ENCODE measurements at places on chromosomes 4 and X.

DNA sequence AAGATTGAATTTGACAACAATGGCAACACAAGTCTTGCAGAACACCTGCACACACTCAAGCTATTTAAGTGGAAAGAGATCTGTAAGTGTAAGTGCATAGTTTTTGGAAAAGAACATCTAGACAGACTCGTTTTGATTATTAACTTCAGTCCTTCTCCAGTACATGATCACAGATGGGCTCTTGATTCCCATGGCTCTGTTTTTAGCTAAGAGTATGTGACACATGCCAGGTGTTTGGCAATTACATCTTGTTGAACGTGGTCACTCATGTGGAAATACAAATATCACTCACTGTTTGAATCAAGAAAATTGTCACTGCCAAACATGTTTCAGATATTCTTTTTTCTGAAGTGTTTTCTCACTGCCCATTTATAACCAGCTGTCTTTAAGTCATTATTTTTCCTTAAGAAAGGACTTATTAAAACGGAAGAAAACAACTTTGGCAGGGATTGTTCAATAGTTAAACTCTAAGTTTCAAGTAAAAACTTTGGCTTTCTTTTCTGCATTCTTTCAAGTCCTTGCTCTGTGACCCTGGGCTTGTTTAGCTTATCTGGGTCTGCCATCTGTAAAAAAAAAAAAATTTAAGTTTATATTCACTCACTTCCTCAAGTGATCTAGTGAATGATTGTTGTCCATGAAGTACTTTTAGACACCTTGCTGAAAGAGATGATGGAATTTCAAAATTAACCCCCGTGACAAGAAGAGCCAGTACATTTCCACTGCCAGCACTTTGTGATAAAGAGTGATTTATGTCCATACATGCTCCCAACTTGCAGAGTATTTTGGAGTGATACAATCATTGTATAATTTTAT, 125.4 kb downstream of the ATXN3L start:
- DNase-seq, result no peak

DNA sequence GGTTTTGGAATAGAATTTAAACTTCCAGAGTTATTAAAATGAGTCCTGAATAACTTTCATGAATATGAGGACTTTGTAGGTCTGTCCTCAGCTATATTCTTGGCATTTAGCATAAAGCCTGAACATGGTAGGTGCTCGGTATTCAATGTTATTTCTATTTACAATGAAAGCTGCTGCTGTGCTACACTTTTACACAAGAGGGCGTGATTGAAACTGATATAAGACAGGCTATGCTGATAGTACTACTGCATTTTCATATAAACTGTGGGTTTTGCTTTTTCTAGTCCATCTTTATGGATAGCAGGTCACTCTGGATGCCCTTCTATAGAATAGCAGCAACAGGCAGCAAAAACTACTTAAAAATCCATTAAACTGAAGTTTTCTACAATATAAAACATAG, 12.3 kb upstream of the GNPDA2 start:
- DNase-seq, result no peak

DNA sequence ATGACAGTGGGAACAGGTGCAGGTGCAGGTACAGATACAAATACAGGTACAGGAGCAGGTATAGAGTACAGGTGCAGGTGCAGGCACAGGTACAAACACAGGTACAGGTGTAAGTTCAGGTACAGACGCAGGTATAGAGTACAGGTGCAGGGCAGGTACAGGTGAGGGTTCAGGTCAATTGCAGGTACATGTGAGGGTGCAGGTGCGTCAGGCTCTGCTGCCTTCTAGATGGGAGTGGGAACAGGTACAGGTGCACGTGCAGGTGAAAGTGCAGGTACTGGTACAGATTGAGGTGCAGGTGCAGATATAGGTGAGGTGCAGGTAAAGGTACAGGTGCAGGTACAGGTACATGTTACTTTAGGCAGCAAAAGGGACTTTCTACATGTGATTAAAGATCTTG, 85.7 kb downstream of the CRLF2 start:
- no peak for DNase-seq

GRCh38 chr4:140312100-140312499, 61.3 kb upstream of the SCOC start:
- DNase-seq, result no peak

DNA sequence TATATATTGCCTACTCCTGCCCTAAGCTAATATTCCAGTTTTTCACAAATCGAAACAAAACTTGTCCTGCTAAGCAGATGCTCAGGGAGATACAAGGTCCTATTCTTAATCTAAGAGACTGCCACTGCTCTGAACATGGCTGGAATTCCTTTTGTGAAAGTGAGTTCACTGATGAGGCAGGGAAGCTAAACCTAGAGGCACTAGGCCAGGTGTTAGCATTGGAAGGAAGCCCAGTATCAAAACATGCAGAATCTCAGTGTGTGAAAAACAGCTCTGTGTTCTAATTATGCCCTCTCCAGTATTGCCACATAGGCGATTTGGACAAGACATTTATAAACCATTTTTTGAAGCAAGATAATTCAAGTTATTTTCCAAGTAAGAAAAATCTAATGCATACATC, 47.6 kb downstream of the ABCG2 start:
- DNase-seq, result no peak

DNA sequence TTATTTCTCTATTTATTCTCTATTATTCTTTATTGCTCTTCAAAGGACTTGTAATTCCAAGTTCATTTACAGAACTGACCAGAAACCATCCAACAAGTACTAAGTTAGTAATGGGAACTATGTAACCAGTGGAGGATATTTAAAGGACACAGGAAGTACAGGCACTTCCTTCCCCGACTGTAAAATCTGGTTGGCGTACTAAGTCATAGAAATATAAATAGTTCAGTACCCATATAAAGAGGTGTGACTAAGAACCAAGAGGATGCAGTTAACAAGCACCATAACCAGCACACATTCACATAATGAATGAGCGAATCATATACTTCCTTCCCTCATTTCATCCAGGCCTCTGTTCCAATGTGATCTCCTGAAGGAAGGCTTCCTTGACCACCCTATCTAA, 3.6 kb upstream of the EIF4E start:
- no peak for DNase-seq

- DNase-seq, result no peak
Observed at GRCh38 chr4:163732473-163732872, 238.0 kb downstream of the TMA16 start.

DNA sequence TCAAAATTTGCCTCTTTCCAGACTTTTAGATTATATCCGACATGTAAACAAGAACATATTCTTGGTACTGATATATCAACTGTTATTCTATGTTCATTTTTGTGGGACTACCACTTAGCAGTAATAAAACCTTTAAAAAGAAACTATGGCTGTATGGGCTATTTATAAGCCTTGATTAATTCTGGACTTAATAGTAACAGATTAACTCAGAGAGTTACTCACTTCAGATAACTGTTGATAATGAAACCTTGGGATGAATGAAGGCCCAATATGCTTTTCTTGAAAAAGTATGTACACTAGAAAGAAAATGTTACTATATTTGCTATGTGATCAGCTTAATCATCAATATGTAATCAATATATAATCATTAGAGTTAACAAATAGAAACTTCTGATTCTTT, 595.9 kb upstream of the BOD1L1 start:
- no peak for DNase-seq

- DNase-seq, result no peak
Observed at GRCh38 chr4:156113138-156113765, 159.6 kb upstream of the CTSO start.

DNA sequence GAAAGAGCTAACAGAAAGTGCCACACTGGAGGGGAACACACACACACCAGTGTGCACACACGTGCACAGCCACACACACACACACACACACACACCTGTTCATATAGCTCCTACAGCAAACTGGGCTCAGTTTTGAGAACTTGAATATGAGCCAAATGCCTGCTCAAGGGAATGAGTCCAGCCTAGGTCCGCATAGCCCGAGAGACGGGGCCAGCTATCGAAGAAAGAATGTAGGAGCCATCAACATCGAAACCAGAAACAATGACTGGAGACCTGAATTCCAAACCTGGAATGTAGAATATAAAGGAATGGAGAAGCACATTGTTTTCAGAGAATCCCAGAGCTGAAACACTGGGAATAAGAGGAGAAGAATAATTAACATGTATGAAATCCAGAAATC, 37.6 kb upstream of the ERVMER34-1 start:
- no peak for DNase-seq

GRCh38 chrX:40411340-40412111, 169.2 kb upstream of the ATP6AP2 start:
- no peak for DNase-seq

DNA sequence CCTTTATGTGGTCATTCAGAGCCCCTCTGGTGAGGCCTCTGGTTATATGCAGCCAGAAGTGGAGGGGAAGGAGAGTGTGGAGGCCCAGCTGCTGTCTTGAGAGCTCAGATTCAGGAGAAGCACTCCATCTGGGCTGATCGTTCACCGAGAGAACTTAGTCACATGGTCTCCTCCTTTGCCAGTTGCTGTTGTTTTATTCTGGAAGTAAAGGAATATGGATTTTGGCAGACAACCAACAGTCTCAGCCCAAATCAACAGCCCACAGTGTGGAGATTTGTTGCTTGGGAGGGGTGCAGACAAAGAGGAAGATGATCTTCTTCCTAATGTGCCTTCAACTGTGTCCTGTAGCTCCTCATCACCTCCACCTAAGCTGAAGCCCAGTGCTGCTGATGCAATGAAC, 355.4 kb downstream of the ANK2 start:
- no peak for DNase-seq

DNA sequence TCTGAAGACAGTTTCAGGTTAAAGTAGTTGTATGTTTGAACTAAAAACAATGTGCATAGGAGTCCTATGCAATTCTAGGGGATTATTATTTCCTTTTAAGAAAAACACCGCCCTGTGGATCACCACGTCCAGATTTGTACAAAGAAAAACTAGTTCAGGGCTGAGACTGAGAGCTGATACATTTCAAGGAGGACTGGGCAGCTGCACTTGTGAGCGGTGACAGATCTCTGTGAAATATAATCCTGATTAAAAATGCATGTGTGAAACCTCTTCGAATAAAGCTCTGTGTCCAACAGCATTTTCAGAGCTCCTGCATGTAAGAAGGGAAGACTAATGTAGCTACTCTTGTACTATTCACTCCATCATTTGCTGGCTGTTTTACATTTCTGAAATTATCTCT, 365.8 kb upstream of the PITX2 start:
- DNase-seq, result no peak

DNA sequence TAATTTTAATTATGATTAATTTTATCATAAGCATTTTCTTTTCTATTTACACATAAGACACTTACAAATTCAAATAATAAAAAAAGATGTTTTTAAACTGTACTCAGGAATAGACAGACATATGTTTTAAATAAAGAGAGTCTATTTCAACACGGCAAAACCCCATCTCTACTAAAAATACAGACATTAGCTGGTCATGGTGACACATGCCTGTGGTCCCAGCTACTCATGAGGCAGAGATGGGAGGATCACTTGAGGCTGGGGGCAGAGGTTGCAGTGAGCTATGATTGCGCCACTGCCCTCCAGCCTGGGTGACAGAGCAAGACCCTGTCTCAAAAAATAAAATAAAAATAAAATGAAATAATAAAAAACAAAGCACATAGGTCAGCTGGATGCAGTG, 14.8 kb downstream of the FAM9B start:
- no peak for DNase-seq

DNA sequence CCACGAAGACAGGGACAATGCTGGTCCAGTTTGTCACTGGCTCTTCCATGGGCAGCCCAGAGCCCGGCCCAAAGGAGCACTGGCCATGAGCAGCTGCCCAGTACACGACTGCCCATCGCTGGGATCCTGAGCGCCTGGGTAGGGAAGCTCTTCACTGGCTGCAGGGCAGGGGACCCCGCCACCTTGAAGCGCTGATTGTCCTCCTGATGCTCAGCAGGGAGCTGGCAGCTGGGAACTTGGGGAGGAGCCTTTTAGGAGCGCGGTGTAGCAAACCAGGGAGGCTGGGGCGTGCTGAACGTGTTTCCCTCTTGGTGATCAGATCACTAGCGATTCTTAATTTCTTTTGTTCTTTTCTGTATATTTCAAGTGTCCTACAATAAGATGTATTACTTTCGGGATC, 1.8 kb downstream of the L1CAM start:
- no peak for DNase-seq

GRCh38 chr4:182649698-182650477, 267.3 kb downstream of the DCTD start:
- no peak for DNase-seq

DNA sequence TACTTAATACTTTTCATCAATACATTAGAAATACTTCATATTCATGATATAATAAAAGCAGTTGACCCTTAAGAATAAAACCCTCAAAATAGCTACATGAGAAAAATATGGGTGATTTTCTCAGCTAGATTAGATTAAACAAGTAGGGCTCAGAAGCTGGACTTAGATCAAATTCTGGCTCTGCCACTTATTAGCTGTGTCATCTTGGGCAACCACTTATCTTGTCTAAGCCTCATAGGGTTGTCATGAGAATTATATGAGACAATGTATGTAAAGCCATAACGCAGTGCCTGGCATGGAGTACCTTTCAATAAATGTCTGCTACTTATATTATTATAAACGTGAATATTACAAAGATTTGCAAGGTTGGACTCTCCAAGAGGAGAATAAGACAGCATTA, 84.3 kb upstream of the PGRMC2 start:
- DNase-seq, result no peak

DNA sequence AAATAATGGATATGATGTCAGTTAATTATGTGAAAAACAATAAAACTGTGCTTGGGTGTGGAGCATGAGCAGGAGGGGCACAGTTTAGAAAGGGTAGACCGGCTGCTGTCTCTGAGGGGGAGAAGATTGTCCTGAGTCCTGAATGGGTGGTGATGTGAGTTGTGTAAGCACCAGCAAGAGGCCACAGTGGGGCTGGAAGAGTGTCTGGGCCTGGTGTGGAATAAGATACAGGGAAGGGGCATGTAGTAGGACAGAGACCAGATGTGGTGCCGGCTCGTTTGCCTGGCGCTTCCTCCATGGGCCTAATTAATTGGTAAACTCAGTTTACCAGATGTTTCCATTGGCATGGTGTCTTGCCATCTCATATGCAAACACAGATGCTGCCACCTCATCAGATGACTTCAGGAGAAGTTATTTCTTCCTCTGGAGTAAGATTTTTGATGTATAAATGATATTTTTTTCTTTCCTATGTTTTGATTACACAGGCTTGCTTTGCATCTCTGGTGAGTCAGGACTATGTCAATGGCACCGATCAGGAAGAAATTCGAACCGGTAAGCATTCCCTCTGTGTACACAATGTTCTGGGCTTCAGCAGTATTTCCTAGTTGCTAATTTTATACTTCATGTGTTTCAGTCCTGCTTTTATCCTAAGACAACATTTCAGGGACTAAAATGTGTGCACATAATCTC, 5.1 kb downstream of the MED28 start:
- DNase-seq, result no peak

DNA sequence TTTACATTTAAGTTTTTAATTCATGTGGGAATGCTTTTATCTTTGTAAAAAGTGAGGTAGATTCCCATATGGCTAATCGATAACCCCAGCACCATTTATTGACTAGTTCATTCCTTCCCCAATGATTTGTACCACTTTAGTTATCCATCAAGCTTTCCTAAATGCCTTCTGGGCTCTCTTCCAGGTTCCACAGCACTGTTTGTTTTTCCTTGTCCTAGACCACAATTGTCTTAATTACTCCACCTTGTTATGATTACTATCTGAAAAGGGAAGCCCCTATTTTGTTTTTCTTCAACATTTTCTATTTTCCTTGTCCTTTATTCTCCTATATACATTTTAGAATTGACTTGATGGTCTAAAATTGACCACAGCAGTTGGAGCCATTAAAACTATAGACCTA, 48.5 kb upstream of the GPRIN3 start:
- DNase-seq, result no peak

- no peak for DNase-seq
Observed at GRCh38 chr4:102596532-102596931, 95.4 kb downstream of the NFKB1 start.

GRCh38 chr4:36140421-36140820, 103.9 kb downstream of the ARAP2 start:
- DNase-seq, result no peak
